ENCODE measurements at places on chromosomes 6 and 20.

GRCh38 chr20:14667226-14667625, 329.8 kb upstream of the FLRT3 start:
- DNase-seq = no peak

DNA sequence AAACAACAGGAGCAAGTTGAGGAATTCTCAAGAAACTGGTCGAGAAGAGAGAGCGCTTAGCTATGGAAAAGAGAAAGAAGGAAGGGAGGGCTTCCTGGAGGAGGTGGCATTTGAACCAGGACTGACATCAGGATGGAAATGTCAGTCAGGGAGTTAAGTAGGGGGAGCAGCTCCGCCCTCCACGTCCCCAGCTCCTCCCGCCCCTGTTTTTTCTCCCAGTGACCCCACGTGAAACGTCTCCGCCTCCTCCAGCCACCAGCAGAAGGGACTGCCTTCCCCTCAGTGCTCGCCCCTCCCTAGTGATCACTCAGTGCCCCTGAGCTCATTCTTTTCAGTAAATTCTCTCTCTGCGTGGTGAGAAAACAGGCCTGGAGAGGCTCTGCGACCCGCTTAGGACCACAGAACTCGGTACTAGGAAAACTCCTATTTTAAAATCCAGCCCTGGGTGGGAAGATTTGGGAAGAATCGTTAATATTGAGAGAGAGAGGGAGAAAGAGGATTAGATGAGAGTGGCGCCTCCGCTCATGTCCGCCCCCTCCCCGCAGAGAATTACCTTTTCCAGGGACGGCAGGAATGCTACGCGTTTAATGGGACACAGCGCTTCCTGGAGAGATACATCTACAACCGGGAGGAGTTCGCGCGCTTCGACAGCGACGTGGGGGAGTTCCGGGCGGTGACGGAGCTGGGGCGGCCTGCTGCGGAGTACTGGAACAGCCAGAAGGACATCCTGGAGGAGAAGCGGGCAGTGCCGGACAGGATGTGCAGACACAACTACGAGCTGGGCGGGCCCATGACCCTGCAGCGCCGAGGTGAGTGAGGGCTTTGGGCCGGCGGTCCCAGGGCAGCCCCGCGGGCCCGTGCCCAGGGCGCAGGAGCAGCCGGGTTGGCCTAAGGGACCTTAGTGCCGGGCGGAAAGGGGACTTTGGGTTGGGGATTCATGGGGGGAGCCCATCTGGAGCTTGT, 4.6 kb downstream of the HLA-DPB1 start:
- DNase-seq = no peak

DNA sequence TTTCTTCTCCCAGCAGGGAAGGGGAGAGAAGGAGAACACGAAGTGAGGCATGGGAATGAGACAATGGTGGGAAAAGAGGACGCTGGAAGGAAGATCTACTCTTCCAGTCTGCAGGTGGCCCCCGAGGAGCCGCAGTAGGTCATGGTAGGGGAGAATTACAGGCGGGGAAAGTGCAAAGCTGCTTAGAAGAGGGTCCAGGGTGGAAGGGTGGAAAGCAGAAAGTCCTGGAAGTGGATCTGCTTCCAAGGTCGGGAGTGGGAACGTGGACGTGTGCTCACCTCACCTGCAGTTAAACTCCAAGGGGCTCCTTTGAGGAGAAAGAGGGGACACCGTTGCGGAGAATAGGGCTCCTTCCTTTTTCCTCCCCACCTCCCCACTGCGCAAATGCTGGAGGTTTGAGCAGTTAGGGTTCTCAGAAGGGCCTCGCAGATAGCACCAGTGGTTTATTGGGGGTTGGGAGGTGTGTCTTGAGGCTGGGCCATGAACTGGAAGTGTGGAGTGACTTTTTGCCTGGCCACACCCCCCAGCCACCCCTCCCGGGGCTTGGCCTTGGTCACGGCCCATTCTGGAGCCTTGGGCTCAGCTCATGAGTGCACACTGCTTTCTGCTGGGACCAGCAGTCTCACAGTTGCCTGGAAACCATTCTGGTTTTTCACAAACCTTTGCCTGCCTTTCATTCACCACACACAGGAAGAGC, 100.4 kb upstream of the MLN start:
- DNase-seq = peak; percentile 85

- no peak for DNase-seq
Measured at GRCh38 chr6:84103029-84103428, 69.5 kb downstream of the MRAP2 start.

DNA sequence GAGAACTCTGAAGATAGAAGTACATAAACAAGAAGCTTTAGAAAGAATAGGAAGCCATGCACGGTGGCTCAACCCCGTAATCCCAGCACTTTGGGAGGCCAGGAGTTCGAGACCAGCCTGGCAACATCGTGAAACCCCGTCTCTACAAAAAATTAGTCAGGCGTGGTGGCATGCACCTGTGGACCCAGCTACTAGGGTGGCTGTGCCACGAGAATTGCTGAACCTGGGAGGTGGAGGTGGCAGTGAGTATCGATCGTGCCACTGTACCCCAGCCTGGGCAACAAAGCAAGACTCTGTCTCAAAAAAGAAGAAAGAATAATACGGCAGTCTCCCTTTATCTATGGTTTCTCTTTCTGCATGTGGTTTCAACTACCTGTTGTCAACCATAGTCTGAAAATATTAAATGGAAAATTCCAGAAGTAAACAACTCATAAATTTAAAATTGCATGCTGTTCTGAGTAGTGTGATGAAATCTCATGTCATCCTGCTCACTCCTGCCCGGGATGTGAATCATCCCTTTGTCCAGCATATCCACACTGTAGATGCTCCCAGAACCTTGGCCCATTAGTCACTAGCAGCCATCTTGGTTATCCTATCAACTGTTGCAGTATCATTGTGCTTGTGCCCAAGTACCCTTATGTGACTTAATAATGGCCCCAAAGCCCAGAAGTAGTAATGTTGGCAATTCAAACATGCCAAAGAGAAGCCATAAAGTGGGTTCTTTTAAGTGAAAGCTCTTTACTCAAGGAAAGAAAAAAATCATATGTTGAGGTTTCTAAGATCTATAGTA, 22.1 kb downstream of the DEK start:
- DNase-seq = no peak

- no peak for DNase-seq
Measured at GRCh38 chr6:63740709-63741108, 105.1 kb downstream of the PHF3 start.

DNA sequence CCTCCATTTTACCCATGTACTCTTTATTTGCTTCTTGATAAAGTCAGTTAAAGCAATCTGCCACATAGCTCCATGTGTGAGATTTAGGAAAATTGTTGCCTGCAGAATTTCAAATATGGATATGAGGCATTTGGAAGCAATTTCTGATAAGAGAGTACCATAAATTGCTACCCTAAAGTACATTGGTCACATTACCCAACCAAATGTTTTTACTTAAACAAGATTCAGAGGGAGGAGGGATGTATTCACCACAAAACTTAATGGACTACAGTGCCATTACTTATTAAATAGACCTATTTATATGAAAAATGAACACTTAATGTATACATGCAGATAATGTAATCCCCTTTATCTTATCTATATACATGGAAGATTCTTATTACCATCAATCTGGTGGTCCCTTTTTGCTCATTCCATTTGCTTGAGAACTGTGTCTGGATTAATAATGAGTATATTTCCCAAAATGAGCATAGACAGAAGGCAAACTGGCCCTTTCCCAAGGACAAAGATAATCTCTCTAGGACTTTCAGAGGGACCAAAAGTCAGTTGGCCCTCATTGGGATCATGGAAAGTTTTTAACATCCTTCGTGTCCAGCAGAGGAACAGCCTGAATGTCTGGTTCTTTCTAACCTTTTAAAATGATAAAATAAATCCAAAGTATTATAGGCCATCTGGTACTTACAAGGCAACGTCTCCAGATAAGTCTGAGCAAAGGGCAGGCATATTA, 526.4 kb downstream of the CBLN4 start:
- DNase-seq = no peak

- no peak for DNase-seq
Measured at GRCh38 chr6:145271040-145271439, 464.3 kb downstream of the EPM2A start.

- no peak for DNase-seq
Measured at GRCh38 chr20:7879883-7880282, 60.4 kb downstream of the HAO1 start.

DNA sequence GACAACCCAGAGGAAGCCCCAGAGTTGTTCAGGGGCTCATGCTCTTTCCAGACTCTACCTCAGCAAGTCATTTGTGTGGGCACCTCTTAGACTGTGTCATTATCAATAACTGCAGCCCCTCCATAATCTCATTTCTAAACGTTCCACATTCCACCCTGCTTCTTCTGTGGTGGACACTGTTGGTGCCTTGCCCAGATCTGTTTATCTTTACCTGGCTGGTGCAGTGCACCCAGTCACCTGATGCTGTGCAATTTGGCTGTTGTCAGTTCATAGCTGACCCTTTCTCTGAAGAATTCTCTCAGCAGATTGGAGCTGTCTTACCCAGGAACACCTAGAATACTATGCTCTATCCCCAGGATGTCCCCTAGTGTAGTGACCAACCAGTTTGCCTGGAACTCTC, 80.0 kb downstream of the ATRN start:
- no peak for DNase-seq

GRCh38 chr6:144415835-144416237, 130.7 kb downstream of the UTRN start:
- DNase-seq = no peak

- no peak for DNase-seq
Measured at GRCh38 chr6:119535332-119535731, 185.8 kb upstream of the MAN1A1 start.

DNA sequence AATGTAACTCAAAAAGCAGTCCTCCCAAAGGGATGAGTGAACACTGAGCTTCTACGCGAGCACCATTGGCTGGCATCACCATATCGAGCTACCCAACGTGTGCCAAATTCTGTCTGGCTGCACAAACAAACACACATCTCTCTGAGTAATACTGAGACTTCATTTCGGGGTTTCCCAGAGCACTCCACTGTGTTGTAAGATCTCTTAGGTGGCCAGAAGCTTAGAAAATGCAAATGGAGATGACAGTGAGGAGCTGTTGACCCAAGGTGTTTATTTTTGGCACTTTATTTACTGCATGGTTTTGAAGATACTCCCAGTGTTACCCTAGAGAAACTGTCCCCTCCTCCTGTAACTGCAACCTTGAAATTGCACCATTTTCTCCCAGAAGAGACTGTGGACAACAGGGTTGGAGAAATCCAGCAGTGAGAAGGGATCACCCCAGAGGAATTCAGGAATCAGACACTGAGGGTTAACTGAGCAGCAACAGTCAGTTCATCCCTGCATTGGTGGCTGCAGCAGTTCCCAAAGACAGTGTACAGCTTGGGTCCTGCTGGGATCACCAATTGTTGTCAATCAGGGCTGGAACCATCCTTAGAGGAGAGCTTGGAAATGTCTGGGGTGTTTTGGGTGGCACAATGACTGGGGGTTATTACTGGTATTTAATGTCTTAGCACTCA, 1.0 kb upstream of the RIPOR2 start:
- DNase-seq = no peak

GRCh38 chr6:35948725-35949124, 27.8 kb upstream of the SRPK1 start:
- DNase-seq = no peak

DNA sequence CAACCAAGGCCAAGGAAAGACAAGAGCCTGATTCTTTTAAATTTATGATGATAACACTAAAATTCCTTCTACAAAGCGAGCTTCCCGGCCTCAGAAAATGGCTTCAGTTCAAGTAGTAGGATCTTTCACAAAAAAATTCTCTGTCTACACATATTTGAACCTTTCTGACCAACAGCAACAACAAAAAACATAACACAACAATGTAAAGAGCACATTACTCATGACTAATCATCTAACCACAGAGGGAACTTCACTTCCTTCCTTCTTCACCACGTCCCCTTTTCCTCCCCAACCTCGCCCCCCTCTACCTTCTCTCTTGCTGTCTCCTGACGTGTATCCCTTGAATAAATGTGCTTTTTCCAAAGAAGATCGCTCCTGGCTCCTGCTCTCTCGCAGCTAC, 228.2 kb downstream of the MYLK4 start:
- no peak for DNase-seq

DNA sequence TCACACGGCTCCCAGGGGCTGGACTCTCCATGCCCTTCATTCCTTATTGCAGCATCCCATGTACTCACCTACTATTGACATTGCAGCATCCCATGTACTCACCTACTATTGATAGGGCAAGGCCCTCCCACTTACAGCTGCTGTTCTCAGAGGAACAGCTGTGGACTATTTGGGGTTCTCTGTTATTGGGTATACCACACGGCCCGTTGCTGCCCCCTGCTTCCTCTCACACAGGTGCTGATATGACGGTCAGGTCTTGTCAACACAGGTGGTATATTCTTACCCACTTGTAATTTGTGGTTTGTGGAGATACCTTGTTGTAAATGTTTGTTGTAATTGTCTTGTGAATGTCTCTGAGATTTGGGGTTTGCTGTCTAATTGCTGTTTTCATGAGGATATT, 18.8 kb downstream of the ALDH5A1 start:
- DNase-seq = no peak

GRCh38 chr20:51284176-51284575, 258.3 kb downstream of the NFATC2 start:
- no peak for DNase-seq

- DNase-seq = no peak
Measured at GRCh38 chr6:54629131-54629530, 217.4 kb upstream of the FAM83B start.

GRCh38 chr6:6665555-6666243, 77.2 kb downstream of the LY86 start:
- no peak for DNase-seq

DNA sequence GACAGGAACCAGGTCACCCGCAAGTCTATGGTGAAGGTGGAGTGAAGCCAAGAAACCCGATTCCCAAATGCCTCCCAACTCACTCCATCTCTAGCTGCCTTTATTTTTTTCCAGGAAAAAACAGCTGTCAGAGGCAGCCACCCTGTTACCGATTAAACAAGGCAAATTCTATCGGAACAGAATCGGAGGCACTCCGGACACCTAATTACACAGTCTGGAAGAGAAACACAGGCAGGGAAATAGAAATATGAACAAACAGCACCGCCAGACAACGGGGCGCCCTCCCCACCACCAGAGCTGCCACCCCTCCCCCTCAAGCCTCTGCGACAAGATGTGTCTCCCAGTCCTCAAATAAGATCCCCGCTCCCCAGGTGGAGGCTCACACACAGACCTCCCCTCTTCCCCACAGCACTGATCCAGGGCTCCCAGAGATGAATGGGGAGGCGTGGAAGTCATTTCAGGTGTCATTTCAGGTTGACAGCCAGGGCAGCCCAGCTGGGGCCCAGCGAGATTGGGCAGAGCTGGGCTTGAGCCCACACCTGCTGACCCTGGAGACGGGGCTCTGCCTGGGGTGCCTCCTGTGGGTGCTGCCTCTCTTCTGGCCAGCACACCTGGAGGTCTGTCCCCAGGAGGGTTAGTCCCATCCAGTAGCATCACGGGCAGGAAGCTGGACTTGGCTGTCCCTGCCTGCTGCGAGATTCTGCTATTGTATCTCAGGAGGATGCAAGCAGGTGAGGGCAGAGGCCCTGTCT, 19.8 kb upstream of the VSTM2L start:
- DNase-seq = no peak

GRCh38 chr20:38615283-38615682, 13.7 kb downstream of the ARHGAP40 start:
- DNase-seq = no peak
